Activated CD4-positive, CD25-positive, alpha-beta regulatory T cell (primary cell): ENCODE measurements at places on chromosomes 5 and 9.

DNA sequence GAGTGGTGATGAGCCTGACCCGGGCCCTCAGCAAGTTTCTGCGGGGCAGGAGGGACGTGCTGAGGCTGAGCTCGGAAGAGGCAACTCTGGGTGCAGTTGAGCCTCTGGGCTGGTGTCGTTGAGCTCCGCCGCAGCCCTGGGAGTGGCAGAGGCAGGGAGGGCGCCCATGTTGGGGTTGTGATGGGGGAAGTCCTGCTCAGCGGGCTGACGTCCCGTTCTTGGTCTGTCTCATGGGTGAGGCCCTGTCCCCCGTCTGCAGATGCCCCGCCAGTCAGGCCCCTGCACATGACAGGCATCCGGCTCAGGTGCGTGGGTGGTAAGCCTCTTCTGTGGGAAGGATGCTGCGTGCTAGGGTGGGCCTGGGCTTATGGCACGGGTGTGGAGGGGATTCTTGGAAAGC is 64.3 kb downstream of the RXRA start:
- peak; percentile 49 for DNase-seq

DNA sequence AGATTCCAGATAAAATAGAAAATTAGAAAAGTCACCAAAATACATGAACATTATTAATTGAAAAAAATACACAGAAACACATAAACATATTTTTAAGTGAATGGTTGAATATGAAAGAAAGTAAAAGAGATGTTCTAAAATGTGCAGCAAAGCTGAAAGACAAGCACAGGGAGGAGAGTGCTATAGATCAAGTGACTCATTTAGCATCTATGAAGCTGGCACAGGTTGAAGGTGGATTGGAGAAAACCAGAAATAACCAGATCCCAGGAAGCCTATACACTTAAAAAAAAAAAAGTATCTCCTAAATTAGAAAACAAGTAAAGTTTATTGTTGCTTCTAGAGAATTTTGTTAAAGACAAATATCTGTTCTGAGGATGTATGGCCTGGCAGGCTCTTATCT is 338.9 kb downstream of the CDH12 start:
- no peak for DNase-seq

DNA sequence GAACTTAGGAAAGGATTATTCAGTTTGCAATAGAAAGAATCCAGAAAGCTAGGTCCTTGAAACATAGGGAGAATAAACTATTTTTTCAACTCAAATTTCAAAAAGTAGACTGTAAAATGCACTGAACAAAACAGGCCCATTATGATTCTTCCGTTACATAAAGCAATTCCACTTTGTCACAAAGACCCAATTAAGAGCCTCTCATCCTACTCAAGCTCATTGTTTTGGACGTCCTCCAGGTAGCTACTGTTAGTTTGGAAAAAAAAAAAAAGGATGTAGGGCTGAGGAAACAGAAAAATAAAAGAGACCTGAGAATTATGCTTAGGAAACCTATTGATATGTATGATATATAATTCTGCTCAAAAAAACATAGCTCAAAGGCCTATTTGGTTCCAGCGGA is 74.0 kb downstream of the DIRAS2 start:
- DNase-seq, result no peak

DNA sequence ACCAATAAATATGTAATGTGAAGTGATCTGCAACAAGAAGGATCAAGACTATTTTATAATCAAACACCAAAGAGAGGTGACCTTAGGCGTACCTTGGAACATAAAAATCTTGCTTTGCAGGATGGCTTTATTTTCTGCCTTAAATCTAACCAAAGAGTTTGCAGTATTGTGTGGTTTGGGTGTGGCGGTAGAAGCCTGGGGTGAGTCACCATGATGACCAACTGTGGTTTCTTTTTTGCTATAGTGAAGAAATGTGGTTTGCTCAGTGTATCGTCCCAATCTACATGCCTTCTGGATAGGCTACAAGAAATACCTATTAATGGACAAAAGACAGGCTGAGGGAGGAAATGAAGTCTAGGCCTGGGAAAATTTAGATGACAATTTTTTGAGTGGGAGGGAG is 5.1 kb upstream of the CAST start:
- peak; percentile 3 for DNase-seq
